Activated naive CD4-positive, alpha-beta T cell (primary cell): ENCODE measurements at places on chromosomes 3 and 15.

DNA sequence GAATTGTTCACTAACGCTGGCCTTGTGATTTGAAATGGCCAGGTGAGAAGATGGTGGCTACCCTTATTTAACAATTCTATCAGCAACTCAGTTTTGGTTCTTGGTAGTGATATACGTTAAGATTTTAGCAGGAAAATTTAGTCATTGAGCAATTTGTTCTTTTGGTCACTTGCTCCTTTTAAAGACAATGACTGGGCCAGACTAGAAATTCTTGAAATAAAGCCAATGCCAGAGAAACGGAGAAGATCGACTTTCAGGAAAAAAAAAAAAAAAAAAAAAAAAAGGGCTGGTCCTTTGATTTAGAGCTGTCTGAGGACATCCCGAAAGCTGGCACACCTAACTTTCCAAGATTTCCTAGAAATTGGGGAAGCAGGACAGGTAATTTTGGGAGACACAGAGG lies 178.5 kb downstream of the FNDC3B start:
- no peak for DNase-seq

DNA sequence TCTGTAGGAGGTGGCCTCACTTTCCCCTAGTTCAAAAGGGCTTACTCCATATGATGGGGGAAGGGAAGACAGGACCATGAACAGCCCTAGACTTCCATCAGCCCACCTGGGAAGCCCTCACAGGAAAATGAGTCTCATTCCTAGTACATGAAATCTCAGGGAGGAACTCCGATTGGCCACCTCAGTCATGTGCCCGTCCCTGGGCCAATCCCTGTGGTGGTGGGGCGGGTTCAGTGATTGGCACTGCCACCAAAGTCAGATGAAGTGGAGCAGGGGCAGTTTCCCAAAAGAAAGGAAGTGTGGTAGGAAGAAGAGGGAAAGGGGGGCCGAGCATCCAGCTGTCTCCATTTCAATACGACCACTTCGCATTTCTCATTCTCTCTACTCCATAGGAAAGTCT lies 25.9 kb upstream of the GP9 start:
- no peak for DNase-seq

DNA sequence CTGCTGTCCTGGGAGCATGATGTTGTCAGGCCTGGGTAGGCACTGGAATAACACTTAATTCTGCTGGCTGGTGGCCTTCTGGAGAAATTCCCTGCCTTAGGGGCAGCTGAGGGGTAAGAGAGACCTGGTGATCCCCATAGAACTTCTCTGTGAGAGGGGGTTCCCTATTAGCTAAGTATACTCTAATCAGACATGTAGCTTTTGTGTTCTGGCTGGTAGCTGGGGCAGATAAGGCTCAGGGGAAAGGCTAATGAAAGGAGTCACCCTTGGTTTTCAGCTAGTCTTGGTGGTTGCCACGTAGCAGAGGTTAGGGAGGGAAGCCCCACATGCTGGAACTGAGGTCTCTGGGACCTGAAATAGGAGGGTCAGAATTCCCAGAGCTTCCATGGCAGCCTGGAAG lies 952 bp upstream of the HDDC3 start:
- DNase-seq: no peak

- no peak for DNase-seq
Observed at GRCh38 chr3:114646526-114646925, 352.7 kb downstream of the TIGIT start.

DNA sequence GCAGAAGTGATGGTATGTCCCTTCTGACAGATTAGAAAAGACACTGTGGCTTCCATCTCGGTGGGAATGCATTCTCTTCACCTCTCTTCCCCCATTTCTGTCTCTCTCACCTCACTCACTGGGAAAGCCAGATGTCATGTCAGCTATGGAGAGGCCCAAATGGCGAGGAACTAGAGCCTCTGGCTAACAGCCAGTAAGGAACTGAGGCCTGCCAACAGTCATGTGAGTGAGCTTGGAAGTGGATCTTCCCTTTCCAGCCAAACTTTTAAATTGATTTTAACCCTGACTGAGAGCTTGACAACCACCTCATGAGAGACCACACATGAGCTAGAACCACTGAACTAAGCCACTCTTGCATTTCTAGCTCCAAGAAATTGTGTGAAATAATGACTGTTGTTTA lies 35.2 kb upstream of the CDAN1 start:
- no peak for DNase-seq

GRCh38 chr3:157442729-157443128 lies 6.1 kb downstream of the PTX3 start:
- no peak for DNase-seq

GRCh38 chr3:23919628-23920027 lies 2.7 kb downstream of the RPL15 start:
- DNase-seq: no peak

GRCh38 chr3:59502806-59503205 lies 453.0 kb upstream of the CFAP20DC start:
- DNase-seq: no peak

DNA sequence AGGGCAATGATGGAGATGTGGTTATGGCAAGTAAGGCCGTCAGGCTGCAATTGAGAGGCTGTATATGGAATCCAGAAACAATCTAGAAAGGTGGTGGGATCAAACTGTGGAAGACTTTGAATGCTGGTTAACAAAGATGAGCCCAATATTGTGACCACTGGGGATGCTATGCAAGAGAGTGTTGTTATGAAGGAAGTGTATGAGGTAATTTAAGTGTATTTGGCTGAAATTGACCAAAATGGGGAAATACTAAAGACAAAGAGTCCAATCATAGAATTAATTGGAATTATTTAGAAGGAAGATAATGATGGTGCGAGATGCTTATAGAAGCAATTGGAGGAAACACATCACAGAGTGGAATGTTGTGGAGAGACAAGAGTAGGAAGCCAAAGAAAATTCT lies 24.5 kb downstream of the BTLA start:
- no peak for DNase-seq

DNA sequence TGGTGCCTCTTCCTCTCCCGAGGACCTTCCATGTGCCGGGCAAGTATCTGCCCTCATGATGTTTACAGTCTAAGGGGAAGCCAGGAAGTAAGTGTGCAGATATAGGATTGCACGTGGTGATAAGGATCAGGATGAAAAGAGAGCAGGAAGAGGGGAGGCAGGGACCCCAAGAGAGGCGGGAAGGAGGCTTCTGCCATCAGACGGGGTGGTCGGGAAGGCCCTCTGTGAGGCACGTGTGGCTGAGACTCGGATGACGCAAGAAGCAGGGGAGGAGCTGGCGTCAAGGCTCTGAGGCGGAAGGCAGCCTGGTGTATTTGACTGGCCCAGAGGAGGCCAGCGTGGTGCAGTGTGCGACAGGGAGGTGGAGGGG lies 762 bp upstream of the IQSEC1 start:
- no peak for DNase-seq

DNA sequence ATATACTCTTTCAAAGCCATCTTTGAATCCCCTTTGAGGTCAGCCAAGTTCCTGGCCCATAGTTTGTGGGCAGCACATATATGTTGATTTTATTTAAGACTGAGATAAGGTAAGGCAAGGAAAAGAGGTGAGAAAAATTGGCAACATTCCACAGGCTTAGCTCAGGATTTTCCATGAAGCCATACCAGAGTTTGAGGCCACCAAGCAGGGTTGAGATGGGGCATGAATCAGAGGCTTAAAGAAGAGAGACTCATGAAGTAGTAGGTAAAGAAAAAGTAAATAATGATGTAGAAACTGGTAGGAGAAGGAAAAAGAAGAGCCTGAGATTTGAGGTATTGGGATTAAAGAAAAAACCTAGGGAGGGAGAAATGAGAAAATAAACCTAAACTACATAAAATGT lies 89.2 kb downstream of the MYO5A start:
- no peak for DNase-seq

DNA sequence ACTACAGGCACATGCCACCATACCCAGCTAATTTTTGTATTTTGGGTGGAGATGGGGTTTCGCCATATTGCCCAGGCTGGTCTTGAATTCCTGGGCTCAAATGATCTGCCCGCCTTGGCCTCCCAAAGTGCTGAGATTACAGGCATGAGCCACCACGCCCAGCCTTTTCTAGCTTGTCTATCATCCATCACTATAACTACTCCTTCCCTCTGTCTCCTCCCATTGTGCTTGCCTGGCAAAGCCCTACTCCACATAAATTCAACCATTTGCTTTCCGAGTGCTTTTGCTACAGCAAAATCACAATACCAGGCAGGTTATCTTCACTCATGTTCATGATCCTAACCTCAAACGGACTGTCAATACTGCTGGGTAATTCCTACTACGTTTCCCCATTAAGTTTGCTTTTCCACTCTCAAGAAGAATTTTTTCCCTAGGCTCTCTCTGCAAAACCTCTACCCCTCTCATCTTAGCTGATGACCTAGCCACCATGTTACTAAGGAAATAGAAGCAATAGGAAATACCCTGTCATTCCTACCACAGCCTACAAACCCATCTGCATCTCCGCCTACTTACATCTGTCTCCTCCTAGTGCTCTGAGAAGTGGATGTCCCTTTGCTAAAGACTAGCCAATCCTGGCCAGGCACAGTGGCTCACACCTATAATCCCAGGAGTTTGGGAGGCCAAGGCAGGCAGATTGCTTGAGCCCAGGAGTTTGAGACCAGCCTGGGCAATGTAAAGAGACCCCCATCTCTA lies 64.5 kb downstream of the RBPMS2 start:
- DNase-seq: no peak

DNA sequence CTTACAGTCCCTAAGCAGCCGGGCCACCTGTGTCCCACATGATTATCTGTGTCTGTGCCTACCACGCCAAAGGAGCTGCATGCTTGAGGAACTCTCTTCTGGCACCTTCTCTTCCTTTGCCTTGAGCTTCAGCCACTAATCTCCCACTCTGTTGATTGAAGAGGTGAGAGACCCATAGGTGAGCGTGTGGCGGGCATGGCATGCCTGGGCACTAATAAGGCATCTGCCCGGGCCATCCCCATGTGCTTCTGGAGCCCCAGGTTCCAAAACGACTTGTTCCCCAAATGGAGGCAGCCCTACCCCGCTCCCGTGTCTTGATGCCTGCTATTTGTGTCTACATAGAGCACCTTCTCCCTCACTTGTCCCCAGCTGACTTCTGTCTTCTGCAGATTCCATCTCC lies 13.0 kb downstream of the MCM2 start:
- no peak for DNase-seq

DNA sequence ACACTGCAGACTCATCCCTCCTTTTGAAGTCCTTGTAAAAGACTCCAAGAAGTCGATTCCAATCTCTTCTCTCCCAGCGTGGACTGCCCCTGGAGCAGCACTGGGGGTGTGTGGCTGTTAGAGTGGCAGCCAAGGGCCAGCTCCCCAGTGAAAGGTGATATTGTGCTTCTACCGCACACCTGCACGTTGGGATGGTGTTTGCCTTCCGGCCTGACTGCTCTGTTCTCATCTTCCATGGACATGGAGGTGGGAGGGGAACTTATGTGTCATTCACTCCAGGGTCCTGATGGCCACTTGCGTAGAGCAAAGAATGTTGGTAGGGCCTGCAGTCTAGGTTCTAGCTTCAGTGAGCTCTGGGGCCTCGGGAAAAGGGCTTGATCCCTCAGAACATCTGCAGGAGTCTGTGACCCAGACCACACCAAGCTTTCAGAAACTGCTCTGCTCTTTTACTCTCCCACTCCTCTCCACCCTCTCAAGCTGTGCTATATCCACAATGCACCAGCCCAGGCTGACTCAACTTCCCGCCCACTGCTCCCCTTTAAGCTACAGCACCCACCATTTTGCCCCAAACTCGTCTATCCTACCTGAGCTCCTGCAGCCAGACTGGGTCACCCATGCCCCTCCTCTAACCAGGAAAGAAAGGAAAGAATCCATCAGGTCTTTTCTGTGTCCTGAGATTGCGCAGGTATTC lies 31.3 kb downstream of the LIPC start:
- DNase-seq: no peak

DNA sequence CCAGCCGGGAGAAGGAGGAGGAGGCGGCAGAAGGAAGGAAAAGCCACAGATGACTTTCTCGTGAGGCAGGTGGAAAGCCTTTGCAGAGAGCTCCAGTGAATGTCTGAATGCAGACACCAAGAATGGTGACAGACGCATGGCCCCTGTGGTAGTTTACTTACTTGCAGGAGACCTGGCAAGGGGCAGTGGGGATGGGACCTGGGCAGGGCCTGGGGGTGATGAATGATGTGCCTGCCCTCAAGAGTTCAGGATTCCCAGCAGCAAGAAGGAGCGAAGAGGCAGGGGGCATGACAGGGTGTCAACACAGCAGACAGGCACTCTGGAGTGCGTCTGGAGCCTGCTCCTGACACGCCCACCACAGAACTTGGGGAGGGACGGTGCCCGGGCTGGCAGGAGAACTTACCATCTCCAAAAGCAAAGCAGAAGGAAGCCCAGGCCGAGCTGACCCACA lies 260.5 kb upstream of the LYSMD4 start:
- DNase-seq: no peak

- DNase-seq: no peak
Observed at GRCh38 chr3:8743021-8743601, 9.5 kb downstream of the CAV3 start.

DNA sequence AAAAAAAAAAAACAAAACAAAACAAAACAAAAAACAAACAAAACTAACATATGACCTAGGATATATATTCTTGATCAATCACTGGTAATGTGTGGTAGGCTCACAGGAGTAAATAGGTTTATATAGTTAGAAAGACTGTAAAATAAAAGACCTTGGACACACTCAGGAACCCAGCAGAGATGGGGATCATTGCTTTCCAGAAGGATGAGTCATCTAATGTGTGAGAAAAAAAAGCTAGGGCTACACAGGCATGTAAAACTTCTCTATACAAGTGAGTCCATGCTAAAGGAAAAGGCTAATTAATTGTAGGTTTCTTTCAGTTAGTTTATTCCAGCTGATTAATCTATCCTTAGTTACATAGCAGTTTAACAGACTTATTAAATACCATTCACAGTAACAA lies 710.3 kb upstream of the ARPP21 start:
- no peak for DNase-seq

- DNase-seq: no peak
Observed at GRCh38 chr15:61426466-61426865, 197.4 kb upstream of the RORA start.

GRCh38 chr3:131819381-131820055 lies 215.3 kb downstream of the CPNE4 start:
- DNase-seq: no peak

GRCh38 chr3:38586546-38587520 lies 62.7 kb downstream of the SCN5A start:
- no peak for DNase-seq

DNA sequence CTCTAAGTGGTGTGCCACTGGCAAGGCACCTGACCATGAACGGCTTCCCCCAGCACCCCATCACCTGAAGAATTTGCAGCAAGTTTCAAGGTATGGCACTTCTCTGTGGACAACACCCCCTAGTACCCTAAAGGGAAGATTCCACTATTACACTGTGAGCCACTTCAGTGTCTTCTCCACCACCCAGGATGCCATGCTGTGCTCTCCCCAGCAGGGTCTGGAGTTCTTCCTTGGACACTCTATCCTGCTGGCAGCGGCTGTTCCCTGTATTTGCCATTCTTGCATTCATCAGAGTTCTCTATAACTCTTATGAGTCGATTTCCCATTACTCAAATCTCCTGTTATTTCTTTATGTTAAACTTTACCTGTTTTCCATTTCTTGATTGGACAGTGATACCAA lies 33.9 kb upstream of the RNU6-1 start:
- no peak for DNase-seq

GRCh38 chr3:52490035-52490938 lies 4.9 kb upstream of the STAB1 start:
- DNase-seq: no peak

GRCh38 chr15:39833515-39833981 lies 50.9 kb upstream of the FSIP1 start:
- no peak for DNase-seq

GRCh38 chr3:146732325-146732724 lies 127.2 kb upstream of the PLSCR5 start:
- DNase-seq: no peak
